Suppressor macrophage treated with lipopolysaccharide for 1 hour (primary cell): ENCODE measurements at places on chromosomes 13 and 19.

GRCh38 chr19:17302391-17303166 is 646 bp downstream of the ABHD8 start:
- DNase-seq: peak; percentile 74

DNA sequence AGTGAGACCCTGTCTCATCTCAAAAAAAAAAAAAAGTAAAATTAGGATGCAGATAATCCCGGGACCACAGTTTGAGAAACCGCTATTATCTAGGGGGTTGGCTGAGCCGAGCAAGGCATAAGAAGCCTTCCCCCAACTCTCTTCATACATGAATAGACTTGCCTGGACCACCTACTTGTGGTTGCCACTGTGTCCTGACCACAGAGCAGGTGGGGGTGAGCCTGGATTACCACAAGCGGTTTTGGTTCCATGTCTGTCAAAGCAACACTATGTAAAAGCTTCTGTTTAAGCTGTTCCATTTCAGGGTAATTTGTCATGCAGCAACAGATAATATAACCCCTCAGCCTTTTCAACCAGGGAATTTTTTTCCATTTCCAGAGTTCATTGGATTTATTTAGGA is 3.3 kb upstream of the NAPA start:
- no peak for DNase-seq

DNA sequence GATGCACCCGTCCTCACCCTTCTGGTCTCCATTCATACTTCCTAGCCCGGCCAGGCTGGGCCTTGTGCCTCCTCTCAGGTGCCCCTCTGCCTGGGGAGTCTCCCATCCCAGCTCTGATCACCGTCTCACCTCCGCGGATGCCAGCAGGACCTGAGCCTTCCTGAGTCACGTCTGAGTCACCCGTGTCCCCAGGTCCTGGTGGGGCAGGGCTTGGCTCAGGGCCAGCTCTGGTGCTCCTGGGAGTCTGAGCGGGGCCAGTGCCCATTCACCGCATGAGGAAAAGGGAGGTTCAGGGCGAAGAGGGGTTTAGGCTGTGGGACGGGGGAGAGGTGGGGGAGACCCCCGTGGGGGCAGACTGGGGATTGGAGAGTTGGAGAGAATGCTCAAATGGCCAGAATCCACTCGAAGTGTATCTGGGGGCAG is 593 bp downstream of the ATP8B3 start:
- DNase-seq: peak; percentile 20

GRCh38 chr13:59494560-59494970 is 669.2 kb downstream of the DIAPH3 start:
- no peak for DNase-seq

GRCh38 chr13:41200126-41200525 is 5.8 kb upstream of the KBTBD7 start:
- DNase-seq: no peak

DNA sequence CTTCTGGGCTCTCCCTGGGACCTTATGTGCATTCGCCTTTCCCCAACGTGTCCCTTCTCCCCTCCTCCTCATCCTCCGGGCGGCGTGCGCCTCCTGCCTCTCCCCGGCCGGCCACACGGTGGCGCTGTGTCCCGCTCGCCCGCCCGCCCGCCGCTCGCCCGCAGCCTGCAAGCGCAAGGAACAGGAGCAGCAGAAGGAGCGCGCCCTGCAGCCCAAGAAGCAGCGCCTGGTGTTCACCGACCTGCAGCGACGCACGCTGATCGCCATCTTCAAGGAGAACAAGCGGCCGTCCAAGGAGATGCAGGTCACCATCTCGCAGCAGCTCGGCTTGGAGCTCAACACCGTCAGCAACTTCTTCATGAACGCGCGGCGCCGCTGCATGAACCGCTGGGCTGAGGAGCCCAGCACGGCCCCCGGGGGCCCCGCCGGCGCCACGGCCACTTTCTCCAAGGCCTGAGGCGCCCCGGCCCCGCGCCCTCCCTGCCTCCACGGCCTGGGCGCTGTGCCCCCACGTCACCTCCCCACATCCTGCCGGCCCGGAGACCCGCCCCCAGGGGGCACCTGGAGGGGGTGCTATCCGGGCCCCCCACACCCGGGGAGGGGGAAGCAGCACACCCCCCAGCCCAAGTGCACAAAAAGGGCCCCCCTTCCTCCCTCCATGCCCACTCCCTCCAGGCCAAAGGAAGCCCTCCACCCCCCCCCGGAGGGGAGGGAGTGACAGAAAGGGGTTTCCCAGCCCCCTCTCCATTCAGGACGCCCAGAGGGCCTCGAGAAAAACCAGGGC is 21.9 kb downstream of the ONECUT3 start:
- no peak for DNase-seq

GRCh38 chr13:20882206-20882605 is 20.3 kb downstream of the XPO4 start:
- no peak for DNase-seq

DNA sequence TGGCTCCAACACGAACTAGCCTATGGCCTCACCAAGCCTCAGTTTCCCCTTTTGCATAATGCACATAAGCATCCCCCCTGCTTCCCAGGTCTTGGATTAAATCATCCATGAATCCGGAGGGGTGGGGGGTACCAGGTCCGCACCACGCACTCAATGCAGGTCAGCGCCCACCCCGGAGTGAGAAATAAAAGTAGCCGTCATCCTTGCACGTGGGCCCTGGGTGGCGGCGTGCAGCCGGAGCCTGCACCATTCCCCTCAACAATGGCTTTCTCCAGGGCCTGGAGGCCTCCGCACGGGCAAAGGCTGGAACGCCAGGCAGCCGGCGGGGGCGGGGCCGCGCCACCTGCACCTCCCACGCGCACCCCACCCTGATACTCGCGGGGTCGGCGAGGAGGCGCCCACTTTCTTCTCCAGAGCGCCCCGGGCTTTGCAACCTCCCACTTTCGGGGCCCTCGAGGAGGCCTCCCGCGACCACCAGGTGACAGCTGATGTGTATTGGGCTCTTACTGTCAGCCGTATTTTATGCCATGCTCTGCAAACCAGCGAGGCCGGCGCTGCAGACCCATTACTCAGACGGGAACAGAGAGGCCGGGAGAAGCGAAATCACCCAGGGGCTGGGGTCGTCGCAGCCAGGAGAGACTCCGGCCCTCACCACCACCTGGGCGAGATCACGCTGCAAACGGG is 767 bp upstream of the GADD45B start:
- peak; percentile 75 for DNase-seq
